Fibroblast of upper back skin (primary cell): ENCODE measurements at places on chromosomes 5 and 9.

DNA sequence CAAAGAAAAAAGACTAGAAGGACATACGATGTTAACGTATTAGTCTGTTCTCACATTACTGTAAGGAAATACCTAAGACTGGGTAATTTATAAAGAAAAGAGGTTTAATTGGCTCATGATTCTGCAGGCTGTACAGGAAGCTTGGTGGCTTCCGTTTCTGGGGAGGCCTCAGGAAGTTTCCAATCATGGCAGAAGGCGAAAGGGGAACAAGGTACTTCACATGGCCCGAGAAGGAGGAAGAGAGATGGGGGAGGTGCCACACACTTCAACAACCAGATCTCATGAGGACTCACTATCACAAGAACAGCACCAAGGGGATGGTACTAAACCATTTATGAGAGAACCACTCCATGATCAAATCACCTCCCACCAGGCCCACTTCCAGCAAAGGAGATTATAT lies 110.1 kb downstream of the CARTPT start:
- DNase-seq, result no peak

GRCh38 chr9:94799578-94800264 lies 73.2 kb downstream of the AOPEP start:
- DNase-seq, result peak; percentile 84

DNA sequence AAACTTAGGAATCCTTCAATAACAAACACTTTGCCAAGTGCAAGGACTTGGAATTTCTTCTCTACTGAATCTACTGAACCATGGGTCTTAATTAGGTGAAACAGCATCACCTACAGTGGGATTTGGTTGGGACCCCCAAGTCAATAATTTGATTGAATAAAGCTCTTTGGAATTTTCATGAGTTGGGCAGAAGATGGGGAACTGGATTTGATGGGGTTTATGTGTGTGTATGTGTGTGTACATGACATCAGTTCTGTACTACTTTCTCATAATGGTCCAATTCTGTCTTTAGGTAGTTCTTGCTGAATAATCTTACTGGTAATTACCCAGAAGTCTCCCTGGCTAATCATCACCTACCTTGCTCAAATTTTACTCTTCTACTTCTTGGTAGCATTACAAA lies 198.4 kb upstream of the TBCA start:
- DNase-seq, result no peak

- no peak for DNase-seq
These were observed 141.6 kb upstream of the IL12B start for GRCh38 chr5:159471904-159472303.

- DNase-seq, result peak; percentile 95
These were observed 377.6 kb downstream of the DNAH5 start for GRCh38 chr5:13566871-13567339.

DNA sequence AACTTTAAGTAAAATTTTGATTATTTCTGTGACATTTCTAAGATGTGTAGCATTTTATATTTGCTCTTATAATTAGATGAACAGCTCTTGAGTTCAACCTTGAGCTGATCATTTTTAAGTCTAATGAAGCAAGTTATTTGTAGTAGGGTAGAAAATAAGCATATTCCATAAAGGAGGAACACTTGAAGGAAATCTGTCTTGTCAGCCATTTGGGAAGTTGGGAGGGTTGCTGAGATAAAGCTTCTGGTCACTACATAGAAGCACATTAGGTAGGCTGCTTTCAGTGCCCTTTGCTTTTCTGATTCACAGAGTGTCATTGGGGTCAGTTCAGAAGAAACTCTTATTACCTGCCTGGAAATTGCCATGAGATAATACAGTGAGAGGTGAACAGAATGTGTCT lies 44.1 kb downstream of the SEC24A start:
- DNase-seq, result no peak
